ENCODE measurements at places on chromosomes 5 and 9.

DNA sequence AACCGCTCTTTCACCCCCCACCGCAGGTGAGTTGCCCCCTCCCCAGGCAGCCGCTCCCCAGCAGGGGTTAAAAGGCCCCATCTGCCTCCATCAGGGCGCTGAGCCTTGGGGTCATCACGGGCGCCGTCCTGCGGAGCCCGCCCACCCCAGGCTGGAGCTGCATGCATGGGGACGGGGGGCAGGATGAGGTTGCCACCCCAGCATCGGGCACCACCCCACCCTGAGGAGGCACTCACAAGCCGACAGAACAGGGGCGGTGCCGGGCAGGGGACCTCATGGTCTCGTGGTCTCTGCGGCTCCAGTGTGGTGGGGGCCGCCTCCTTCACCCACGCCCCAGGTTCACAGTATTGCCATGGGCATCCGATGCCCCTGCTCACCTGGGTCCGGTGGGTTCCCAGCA lies 16.5 kb downstream of the PTGES start:
- DNase-seq = no peak

DNA sequence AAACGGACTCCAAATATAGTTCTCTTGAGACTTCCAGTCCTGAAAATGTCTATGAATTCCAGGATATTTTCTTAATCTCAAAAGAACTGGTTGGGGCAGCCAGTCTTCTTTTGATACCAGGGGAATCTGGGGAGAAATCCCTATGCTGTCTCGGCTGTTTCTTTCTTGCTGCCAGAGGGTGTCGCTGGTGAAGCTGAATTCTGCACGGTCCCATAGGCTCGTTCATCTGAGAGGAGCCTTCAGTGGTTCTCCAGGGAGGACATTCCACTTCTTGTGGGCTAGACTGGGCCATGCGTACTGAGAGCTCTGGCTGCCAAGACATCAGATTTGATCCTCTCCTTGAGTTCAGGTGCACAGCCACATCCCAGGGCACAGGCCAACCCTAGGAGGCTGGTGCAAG lies 155.0 kb upstream of the CLINT1 start:
- peak; percentile 54 for DNase-seq

DNA sequence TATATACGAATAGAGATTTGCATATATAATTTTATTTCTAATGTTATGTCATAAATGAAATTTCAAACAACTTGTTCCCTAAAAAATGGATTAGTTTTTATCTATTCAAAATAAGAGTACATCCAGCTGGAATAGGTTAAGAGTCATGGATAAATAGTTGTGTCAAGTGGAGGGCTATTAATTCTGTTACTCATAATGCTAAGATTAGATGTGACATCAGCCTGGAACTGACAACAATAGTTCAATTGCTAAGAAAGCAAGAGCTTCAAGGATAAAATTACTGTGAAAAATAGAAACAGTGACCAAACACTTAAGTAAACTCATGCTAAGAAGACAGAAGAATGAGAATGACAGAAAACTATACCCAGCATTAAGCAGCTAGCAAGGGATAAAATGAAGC lies 92.2 kb upstream of the CDH9 start:
- peak; percentile 23 for DNase-seq

DNA sequence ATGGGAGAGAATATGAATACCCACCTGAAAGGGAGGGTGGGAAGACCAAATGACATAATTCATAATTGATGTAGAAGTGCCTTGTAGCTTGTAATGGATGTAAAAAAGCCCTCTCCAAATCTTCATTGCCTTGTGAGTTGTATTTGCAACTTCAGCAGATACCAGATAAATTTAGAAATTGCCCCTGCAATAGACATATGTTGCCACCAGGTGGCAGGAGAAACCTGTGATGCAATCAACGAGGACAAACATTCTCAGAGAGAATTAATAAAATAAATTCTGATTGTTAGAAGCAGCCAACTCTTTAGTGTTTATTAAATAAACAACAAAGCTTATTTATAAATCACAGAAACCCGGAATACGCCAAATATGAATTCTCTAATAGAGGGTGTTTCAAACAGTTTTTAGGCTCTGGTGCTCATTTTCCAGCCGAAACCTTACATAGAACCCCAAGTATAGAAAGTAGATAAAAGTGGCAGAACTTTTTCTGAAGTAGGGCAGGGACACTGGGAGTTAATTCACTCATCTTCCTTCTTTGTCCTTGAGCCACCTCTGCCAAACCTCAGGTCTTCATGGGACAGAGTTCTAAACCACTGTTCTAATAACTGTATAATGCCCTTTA lies 147.8 kb downstream of the TMEM38B start:
- no peak for DNase-seq

DNA sequence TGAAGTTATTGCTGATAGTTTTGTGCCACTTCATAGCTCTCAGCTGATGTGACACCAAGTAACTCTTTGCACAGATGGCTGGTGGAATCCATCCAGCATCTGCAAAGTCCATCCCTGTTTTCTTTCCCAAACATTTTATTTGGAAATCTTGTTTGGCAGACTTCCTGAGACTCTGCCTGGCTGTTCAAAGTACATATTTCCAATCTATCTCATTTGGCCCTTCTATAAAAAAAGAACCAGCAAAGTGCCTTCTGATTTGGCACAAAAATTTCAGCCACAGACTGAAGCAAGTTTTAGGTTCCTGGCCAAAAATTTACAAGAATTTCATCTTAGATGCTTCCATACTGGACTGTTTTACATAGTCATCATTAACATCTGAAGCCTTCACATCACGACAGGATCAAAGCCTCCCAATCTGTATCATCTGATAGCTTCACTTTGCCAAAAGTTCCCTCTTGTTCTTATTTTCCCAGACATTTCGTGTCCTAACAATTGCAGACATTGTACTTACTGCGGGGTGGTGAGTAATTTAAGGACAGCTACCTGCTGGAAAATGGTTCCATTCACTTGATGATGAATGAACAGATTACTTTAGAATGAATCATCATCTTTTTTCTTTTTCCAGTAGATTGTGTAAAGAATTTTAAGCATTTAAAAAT lies 377.3 kb downstream of the KIAA0825 start:
- peak; percentile 31 for DNase-seq

DNA sequence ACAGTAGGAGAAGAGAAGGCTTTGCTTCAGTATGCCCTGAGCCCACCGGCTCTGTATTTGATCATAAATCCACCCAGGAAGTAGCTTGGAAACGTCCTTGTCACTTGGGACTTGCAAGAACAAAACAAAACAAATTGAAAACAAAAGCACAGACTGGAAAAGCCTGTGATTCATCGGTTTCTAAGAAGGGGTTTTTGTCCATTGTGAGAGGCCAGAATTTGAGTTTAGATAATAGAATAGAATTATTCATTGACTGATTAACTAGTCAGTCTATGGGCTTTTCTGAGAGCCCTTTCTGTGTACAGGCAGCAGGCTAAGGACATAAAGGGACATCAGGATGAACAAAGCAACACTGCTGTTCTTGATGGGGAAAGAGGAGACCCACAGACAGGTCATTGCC lies 424.8 kb downstream of the IRX1 start:
- no peak for DNase-seq

DNA sequence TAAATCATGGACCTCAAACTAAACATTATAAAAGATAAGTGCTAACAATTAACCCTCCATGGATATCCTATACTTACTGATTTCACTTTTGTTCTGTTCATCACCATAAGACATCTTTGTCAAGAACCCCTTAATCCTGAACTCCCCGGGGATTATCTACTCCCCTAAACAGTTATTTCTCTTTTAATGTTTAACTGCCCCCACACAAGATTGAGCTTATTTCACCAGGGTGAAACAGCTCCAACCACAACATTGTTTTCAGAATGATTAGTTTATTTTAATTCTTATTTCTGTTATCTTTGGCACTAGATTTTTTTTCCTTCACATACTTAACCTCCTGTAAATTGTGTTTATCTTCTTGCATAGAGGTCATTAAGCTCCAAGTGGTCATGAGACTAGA lies 103.2 kb upstream of the HCN1 start:
- DNase-seq = no peak

DNA sequence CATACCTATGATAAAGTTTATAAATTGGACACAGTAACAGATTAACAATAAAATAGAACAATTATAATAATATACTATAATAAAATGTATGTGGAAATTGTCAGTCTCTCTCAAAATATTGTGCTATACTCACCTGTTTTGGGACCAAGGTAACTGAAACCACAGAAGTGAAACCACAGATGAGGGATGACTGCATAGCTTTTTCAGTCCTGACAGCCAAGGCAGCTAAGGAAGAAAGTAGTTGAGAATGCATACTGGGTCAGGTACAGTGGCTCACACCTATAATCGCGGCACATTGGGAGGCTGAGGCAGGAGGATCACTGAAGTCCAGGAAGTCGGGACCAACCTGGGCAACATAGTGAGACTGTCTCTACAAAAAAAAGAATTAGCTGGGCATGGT lies 8.9 kb downstream of the SRP19 start:
- no peak for DNase-seq

DNA sequence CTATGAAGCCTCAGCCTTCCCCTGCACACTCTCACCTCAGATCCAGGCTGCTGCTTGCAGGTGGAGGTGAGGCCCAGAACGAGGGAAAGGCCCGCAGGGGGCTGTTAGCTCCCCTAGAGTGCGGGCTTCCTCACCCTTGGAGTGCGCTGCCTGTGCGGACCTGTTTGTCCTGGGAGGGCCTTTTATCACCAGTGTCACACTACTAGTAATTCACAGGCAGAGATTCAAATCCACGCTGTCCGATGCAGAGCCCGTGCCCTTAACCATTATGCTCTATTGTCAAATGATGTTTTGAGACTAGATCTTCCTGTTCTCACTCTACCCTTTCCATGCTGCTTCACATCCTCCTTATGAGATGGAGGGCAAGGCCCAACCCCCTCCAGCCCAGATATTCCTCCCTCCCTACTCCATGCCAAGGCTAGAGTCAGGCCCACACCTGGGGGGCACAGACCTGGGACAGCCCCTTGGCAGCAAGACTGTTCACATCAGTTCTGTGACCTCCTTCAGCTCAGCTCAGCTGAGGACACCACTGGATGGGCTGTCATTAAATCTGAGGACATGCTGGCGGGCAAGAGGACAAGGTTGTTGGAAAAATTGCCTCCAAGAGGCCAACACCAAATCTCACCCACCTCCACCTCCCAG lies 112.8 kb upstream of the SPOCK1 start:
- no peak for DNase-seq

DNA sequence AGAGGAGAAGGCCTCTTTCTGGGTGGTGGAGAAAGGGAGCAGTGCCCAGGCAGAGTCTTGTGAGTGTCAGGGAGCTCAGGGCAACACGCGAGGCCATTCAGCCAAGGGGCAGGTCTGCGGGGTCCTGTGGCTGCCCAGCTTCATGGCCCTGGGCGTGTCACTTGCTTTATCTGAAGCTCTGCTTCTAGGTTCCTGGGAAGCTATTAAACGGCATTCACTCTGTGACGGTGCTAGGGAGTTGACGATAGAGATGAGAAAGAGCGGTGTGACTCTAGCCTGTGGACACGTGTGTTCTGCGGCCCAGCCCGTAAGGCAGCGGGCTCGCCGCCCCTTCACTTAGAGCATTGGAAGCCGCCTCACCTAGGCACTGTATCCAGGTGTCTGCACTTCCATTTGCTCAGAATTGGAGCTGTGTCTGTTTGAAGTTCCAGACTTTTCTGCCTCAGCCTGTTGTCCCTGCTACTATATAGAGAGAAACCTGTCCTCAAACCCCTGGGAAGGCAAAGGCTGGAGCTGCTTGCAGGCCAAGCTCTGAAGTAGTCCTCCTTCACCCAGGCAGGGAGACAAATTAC lies 88.3 kb downstream of the PHF2 start:
- DNase-seq = no peak

GRCh38 chr9:129584136-129584535 lies 36.8 kb downstream of the C9orf50 start:
- peak; percentile 75 for DNase-seq

DNA sequence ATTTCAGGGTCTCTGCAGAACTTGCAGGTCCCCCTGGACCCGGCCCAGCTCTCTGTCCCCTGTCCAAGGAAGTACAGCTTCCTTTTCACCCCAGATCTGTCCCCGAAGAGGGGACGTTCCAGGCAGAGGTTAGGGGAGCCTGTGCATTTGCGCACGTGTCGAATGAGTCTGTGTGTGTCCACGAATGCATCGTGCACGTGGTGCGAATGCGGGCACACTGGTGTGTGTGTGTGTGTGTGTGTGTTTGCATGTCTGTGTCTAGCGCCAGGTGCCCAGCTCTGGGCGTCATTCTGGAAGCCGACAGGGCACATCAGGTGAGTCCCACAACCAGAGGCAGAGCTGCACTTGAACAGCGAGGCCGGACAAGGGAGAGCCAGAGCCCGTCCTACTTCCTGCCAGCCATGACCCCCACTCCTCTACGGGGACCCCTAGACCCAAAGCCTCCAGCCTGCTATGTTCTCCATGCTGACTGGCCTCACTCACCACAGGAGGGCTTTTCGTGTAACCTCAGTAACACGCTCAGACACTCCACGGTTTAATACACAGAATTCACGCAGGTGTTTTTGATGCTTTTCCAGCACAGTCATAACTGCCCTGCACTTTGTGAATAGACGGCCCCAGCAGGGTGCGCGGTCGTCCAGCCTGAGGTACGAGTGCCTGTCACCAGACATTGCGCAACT lies 41.3 kb upstream of the CACNA1B start:
- DNase-seq = no peak

- DNase-seq = no peak
These were observed 20.9 kb upstream of the ASPN start for GRCh38 chr9:92503156-92503555.

DNA sequence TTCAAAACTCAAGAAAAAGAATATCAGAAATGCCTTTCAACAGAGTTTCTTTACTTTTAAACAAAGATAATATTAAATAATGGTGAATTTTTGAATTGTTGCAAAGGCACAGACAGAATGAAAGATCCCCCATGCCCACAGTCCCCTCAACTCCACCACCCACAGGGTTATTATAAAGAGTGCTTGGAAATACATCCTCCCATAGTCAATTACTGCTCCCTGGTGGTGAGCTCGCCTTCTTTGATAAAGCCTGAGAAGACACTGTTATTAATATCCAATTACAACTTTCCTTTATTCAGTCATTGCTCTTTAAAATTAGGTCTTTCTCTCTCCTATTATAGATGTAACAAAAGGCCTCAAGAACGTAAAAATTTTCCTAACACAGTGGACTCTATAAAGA lies 490.2 kb upstream of the RORB start:
- no peak for DNase-seq

GRCh38 chr5:68440651-68441050 lies 225.1 kb downstream of the PIK3R1 start:
- DNase-seq = no peak

GRCh38 chr9:111151537-111151936 lies 113.3 kb upstream of the LPAR1 start:
- DNase-seq = no peak

GRCh38 chr9:114289571-114290481 lies 33.1 kb upstream of the ORM1 start:
- DNase-seq = no peak

All from fibroblast of skin of left quadriceps (primary cell).